Hippocampal formation (tissue), 2 donors: ENCODE measurements at places on chromosomes 4 and X.

DNA sequence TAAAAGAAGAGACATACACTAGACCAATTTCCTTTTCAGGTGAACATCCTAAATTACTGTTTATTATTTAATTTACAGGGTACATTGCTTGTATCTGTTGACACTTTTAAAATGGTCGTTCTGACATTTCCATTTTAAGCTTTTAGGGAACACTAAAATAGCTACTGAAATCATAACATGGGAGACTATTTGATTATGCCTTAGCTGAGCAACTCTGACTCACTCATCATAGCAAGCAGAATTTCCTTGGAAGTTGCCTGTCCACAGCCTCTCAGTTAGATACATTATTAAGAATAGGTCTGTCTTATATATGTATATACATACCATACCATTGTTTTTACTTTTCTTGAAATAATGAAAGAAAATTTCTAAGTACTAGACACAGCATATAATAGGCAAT, 22.0 kb downstream of the GUCY1B1 start:
- DNase-seq, result no peak

DNA sequence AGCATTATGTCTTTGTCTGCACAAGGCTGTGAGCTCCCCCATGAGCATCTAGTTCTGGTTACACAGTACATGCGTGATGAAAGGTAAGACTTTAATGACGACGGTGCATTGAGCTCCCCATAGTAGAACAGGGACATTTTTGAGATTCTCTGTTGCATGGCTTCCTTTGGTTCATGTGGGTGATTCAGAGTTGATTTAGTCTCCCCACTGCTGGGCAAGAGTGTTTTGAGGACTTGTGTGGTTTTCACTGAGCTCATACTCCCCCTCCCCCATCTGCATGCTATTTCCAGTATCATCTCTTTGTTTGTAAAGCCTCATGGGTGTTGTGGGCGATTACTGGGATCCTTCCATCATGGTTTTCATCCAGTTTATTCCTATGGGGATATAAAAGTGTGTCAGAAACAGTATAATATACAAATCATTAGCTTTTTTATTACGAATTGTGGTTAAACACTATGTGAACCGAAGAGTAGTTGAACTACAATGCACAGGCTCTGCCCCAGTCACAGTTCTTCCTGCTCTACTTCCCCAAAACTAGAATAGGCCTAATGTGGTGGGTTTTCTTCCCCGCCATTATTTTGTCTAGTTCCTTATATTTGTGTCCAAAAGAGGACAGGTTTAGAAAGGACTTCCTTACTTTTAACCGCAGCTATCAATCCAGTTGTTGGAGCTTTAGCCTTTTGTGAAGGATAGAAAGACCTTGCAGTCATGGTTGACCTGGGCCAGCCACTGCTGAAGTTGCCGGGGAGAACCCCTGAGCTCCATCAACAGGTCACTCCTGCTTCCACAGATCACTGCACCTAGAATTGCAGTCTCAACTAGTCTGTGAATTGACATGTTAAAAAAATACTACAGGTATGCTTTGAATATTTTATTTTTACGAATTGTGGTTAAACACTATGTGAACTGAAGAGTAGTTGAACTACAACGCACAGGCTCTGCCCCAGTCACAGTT, 30.4 kb downstream of the KIT start:
- DNase-seq, result no peak

GRCh38 chr4:124121461-124121971, 591.0 kb downstream of the ANKRD50 start:
- no peak for DNase-seq

DNA sequence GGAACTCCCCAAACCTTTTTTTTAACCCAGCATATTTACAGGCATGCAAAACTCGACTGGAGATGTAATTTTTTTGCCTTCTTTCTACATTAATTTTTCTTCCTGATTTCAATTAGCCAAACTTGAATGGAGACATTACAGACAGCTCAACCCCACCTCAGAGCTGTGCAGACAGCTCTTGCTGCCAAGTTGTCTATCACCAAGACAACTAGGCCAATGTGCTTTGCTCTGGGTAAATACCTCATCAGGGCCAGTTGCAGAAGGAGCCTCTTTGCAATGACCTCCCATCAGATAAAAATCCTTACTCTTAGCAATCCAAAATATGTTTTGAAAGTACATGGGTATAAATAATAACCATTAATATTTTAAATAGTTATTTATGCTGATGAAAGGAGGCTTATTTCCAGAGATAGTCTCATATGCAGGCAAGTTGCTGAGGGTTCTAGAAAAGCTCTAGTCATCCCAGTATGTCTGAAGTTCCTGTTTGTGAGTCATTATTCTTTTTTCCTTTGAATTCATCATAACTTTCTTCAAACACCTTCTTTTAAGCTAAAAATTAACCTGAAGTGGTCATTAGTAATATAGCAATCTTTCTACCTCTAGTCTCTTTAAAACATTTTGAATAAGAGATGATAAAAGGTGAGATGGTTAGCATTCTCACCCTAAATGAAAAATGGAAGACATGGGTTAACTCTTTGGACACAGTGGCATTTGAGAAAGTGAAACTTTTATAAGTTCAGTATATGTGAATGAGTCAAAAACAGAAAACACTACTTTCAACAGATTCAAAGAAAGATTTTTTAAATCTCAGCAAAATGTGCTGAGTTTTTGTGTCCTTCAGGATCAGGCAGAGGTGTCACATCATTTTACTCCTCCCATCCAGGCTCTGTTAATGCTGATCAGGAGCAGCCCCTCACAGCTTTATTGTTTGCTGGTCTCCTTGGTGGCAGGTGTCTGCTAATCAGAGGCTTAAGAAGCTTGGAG, 475.5 kb upstream of the FGF16 start:
- no peak for DNase-seq

DNA sequence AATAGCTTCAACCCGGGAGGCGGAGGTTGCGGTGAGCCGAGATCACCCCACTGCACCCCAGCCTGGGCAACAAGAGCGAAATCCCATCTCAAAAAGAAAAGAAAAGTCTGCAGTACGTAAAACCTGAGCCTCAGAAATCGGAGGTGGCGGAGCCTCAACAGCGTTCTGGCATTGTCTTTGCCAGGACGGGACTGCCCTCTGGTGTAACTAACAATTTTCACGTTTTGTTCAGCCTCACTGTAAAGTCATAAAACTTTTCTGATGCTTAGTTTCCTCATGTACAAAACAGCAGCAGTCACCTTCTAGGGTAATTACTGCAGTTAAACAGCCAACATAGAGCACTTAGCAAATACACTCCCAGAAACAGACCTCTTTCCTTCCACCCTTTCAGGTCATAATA, 121.7 kb downstream of the RBM47 start:
- DNase-seq, result no peak

GRCh38 chr4:140242357-140243277, 88.6 kb upstream of the MAML3 start:
- DNase-seq, result no peak

GRCh38 chr4:181503687-181504390, 739.4 kb upstream of the TENM3 start:
- DNase-seq, result no peak

DNA sequence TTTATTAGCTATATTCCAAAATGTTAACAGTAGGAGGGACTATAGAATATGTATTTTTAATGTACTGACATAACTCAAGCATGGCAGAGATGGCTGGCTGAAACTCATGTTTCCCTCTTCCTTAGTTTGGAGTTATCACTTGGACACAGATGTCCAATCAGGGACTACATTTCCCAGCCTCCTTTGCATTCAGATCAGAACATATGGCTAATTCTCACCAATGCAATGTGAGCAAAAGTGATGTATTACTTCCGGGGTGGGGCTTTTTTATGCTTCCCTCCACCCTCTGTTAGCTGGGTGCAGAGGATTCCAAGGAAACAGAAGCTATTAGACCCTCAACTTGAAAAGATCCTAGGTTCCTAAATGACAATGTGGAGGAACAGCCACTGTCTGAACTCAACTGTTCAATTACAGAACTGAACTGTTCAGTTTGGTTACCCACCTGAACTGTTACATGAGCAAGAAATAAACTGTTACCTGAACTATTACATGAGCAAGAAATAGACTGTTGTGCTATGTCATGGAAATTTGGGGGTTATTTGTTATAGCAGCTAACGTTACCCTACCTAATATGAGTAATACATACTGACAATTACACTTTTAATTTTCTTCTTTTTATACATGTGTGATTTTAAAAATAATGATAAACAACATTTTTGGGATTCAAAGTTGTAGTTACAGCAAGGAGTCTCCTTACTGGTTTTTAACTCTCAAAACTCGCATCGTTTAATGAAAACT, 29.6 kb upstream of the ERVMER34-1 start:
- no peak for DNase-seq

DNA sequence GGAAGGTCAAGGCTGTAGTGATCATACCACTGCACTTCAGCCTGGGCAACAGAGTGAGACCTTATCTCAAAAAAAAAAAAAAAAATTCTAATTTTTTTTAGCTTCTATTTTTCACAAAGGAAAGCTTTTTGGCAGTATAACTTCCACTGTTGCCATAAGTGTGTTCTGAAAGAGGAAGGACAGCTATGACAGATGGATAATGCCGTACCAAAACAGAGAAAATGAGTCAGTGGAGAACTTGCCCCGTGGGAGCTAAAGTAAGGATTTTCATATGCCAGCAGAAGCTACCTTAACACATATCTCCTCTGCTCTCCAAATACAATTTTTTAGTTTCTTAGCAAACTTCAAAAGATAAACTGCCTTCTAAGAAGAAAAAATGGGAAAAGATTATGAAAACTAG, 43.7 kb downstream of the RPS3A start:
- no peak for DNase-seq

GRCh38 chr4:105236916-105237311, 90.2 kb downstream of the TET2 start:
- DNase-seq, result no peak

DNA sequence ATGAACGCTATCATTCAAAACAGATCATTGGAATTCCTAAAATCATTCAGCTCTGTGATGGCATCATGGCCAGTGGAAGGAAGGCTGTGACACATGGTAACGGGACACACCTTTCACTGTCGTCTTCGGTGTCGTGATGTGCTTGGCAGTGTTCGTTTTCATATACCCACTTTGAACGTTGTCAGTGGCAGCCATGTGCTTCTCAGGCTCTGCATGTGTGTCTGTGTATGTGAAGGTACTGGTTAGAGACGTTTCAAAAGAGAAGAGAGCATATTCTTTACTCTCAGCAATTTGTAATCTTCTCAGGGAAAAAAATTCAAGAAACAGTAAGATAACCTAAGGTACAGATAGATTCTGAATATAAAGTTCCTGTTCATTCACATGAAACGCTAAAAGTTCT, 70.6 kb upstream of the MSANTD1 start:
- no peak for DNase-seq

GRCh38 chr4:14807856-14808255, 194.4 kb upstream of the CPEB2 start:
- no peak for DNase-seq

DNA sequence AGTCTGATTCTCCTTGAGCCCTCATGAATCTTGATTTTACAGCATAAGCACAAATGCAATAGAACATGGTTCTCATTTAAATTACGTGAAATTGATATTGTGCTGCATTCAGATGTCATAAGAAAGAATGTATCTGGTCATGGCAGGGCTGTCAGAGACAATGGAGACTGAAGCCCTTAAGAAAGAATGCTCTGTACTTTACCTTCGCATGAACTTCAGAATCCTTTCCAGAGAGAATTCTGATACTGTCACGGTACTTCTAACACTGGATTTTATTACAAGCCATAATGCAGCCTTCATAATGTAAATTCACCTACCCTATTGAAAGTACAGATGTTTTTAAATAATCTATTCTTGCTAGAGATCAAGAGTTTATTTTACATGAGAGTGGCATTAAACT, 677.9 kb upstream of the ADGRL3 start:
- no peak for DNase-seq

- no peak for DNase-seq
Observed at GRCh38 chr4:156654410-156654809, 317.2 kb downstream of the PDGFC start.

DNA sequence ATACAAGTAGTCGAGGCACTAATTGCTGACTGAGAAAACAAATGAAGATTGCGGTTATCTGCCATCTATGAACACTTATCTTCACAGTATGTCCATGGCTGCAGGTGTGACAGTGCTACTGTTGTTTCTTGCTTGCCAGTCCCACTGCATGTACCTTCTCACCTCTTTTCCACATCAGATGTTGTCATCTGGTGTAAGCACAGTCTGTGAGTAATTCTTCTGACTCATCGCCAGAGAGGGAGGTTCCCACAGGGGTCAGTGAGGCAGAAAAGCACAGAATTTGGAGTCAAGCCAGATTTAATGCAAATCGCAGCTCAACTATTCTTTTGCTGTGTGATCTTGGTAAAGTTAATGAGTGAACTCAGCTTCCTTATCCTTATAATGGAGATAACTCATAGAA, 144.4 kb downstream of the GLRA2 start:
- DNase-seq, result no peak

DNA sequence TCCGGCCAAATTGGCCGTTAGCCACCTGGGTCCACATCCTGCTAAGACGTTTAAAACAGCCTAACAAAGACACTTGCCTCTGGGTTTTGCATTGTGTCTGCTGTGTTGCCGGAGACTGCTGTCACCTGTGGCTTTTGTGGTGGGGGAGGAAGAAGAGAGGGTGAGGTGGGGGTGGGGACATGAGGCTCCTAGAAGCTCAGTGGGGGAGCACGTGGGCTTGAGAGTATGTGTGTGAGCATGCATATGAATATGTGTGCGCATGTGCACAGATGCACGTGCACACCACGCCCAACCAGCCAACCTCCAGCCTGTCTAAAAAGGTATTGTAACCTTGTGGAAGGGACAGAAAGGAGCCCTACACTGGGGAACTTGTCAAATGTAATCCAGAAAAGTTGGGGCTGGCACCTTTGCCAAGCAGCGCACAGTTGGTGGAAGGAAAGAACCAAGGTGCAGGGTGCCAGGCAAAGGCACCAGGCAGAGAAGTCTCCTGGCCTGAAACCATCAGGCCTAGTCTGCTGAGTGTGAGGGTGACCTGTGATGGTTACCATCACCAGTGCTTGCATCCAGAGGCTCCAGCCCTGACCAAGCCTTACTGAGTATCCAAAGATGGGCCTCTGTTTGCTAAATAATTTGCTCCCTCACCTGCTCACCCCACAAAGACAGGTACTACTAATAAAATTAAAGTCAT, 10.1 kb upstream of the SASH3 start:
- DNase-seq, result no peak

DNA sequence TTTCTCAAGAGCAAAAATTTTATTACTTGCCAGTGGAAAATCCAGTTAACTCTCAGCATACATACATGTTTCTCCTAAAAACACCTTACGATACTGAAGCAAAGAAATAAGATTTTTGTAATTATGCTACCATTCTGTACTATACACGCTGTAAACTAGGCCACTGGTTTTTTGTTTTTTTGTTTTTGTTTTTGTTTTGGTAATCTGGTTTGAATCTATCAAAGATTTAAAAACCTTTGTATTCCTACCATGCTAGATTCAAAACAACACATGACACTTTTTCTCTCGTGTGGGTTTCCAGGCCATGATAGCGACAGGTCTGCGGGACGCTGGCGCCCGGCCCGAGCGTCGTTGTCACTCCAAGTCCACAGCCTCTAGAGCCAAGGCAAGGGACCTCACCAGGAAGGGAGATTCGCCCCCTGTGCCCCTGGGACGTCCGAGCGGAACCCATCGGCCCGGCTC, 723 bp downstream of the TMEM192 start:
- DNase-seq, result no peak

- no peak for DNase-seq
Observed at GRCh38 chr4:100430451-100430850, 87.4 kb downstream of the EMCN start.
